ENCODE measurements at places on chromosomes 7 and 10.

DNA sequence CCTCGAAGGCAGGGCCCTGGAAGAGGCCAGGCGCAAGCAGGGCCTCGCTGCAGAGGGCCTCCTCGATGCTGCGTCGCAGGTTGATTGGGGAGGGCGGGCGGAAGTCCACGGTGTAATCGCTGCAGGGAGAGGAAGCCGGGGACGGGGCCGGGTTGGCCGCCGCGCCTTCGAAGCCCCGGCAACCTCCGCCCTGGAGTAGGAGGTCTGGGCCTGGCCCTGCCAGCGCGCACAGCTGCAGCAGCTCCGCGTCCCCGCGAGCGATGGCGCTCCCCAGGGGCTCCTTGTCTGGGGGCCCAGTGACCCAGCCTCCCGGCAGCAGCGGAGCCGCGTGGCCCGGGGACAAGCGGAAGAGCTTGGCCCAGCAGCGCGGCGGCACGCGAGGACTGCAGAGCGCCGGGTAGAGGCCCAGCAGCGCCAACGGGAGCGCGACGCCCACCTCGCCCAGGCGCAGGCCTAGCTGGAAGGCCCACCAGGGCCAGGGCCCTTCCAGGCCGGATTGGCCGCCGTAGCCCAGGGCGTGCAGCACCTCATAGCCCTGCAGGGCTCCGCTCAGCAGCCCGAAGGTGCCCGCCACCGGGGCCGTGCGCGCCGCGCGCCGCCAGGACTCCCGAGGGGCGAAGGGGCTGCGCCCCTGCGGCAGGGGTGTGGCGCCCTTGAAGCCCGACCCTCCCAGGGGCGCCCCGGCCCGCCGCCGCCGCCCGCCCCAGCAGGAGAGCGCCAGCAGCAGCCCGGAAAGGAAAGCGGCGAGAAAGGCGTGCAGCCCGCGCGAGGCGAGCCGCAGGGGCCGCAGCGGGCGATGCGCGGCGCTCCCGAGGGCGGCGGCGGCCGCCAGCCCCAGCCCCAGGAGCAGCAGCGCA lies 7.8 kb upstream of the RBM28 start:
- no peak for DNase-seq

GRCh38 chr10:13337827-13338196 lies 10.3 kb downstream of the SEPHS1 start:
- DNase-seq: no peak

- no peak for DNase-seq
These were observed 3.4 kb upstream of the SMARCD3 start for GRCh38 chr7:151251689-151252560.

- no peak for DNase-seq
These were observed 105.5 kb upstream of the ZNF438 start for GRCh38 chr10:31136930-31137885.

DNA sequence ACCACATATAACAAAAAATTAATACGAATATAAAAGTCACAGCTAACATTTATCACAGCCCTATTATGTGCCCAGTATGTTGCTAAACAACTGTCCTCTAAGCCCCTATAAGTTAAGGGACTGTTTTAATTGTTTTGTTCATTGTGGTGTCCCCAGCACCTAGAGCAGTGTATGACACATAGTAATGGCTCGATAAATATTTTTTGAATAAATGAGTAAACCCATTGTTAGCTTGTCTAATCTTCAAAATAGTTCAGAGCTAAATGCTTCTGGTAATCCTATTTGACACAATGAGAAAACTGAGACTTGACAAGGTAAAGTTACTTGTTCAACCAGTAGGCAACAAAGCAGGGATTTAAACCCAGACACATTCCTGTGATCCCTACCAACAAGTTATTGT lies 78.4 kb upstream of the NEUROD6 start:
- no peak for DNase-seq

GRCh38 chr10:76333796-76334195 lies 902.4 kb downstream of the LRMDA start:
- no peak for DNase-seq

GRCh38 chr10:124227055-124227975 lies 133.9 kb upstream of the CHST15 start:
- no peak for DNase-seq

DNA sequence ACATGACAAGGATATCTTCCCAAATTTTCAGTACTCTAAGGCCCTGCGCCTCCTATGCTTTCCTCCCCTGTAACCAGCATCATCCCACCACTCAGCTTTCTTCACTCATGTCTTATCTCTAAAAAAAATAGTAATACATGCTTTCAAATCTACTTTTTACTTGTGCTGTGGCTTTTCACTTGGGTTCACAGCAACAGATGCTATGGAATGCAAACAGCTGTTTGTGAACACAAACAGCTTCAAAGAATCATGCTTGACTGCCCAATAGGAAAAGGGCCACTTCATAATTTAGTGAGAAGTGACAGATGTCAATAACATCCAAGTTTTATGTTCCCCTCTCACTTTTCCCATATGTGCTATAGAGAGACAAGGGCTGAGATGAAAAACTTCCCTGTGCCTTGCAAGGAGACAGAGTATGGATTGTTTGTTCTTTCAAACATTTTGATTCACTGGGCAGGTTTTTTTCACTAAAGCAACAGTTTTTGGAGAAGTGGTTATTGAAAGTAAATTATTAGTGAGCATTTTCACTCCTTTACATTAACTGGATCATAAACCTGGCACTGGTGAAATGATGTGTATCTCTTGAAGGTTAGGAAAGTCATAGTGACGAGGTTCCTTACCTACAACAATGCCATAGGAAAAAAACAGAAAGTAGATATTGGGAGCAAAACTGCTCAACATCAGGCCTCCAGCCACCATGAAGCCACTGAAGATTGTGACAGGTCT lies 37.3 kb downstream of the SLC16A9 start:
- DNase-seq: no peak

DNA sequence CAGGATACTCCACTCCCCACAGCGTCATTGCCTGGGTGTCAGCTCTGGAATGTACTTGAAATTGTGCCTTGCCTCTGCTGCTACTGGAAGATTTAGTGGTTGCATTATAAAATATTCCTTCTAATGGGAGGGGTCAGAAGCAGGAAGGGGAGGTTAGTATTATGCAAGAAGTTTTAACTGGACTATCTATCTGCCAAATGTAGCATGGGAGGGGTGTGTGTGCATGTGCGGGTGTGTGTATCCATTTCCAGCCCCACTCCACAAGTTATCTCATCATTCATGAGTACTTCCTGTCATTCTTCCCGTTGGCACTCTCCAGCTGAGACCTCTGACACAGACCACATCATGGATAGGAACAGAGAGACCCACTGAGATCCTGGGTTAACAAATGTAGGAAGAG lies 13.4 kb downstream of the MBL2 start:
- no peak for DNase-seq

DNA sequence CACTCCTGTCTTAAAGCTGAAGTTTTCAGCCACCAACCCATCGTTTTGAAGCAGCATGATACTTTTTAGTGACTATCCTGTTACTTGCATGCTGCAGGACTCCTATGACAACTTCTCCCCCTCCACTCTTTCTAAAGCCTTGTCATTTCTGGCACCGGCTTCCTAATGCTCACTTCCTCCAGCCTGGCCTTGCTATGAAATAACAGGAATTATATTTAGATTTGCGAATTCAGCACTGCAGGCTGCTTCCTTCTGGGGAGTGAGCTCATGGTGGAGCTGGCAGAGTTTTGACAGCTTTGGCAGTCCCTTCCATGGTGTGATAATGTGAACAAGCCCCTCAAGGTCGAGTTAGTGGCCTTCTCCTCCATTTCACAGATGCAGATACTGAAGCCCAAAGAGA lies 13.4 kb downstream of the BLNK start:
- no peak for DNase-seq

- DNase-seq: no peak
These were observed 432.7 kb downstream of the DPP6 start for GRCh38 chr7:154484943-154485342.

- no peak for DNase-seq
These were observed 1.9 kb upstream of the SGMS1 start for GRCh38 chr10:50625649-50626132.

DNA sequence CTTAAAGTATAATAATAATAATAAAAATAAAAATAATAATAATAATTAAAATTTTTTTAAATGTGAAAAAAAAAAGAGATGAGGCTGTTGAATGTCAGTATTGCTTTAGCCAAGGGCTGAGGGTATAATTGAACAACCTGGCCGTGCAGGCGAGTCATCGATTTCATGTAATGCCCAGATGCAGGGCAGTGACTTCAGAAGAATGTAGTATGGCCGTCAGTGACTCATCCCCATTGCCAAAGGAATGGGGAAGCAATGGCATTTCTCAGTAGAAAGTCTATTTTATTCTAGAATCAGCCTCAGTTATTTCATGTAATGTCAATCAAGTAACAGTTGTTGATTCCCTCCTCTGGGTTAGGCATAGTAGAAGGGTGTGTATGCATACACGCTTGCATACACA lies 516.4 kb downstream of the GLRX3 start:
- DNase-seq: no peak

DNA sequence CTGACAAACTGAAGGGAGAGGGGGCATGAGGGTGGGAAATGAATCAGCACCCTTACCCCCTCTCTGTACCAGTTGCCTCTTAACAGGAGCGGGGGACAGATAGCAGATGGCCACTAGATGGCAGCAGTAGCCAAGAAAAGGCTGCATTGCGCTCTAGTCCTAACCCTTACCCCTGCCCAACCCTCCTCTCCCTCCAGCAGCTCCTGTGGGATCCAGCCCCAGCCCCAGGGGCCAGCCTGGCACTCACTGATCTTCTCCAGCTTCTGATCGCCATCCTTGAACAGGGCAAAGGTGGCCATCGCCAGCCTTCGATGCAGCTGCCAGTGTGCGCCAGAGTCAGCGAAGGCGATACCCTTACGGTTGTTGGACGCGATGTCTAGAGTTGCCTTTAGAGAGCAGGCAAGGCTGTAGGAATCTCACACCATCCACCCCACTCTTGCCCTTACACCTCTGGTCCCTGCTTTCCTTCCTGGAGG lies 2.2 kb downstream of the CYP17A1 start:
- DNase-seq: peak; percentile 56

DNA sequence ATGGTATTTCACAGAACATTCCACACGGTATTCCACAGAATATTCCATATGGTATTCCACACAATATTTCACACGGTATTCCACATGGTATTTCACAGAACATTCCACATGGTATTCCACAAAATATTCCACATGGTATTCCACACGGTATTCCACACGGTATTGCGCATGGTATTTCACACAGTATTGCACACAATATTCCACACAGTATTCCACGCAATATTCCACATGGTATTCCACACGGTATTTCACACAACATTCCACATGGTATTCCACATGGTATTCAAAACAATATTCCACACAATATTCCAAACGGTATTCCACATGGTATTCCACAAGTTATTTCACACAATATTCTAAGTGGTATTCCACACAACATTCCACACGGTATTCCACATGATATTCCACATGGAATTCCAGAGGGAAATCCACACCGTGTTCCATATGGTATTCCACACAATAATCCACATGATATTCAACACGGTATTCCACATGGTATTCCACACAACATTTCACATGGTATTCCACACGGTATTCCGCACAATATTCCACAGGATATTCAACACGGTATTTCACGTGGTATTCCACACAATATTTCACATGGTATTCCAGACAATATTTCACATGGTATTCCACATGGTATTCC lies 136.7 kb upstream of the CHST15 start:
- no peak for DNase-seq

DNA sequence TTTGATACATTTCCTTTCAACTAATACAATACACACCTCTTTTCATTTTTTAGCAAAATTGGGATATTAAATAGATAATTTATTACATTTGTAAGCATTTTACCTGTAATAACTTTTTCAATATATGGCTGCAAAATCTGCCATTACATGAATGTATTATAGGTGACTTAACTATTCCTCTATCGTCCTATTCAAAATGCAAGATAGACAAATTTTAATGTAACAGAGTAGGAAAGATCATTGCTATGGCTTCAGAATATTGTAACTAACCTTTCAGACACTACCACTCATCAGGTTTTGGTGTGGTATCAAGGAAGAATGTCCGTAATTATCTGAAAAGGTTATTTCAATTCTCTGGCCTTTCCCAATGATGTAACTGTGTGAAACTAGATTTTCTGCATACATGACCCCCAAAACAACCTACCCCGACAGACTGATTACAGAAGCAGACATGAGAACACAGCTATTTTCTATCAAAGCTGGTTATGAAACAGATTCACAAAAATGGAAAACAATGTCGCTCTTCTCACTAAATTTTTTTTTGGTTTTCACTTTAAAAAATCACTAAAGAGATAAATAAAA lies 211.2 kb downstream of the FAM107B start:
- no peak for DNase-seq

GRCh38 chr7:150769768-150770167 lies 30.4 kb downstream of the TMEM176B start:
- no peak for DNase-seq

GRCh38 chr7:49579408-49579807 lies 194.0 kb upstream of the VWC2 start:
- no peak for DNase-seq

DNA sequence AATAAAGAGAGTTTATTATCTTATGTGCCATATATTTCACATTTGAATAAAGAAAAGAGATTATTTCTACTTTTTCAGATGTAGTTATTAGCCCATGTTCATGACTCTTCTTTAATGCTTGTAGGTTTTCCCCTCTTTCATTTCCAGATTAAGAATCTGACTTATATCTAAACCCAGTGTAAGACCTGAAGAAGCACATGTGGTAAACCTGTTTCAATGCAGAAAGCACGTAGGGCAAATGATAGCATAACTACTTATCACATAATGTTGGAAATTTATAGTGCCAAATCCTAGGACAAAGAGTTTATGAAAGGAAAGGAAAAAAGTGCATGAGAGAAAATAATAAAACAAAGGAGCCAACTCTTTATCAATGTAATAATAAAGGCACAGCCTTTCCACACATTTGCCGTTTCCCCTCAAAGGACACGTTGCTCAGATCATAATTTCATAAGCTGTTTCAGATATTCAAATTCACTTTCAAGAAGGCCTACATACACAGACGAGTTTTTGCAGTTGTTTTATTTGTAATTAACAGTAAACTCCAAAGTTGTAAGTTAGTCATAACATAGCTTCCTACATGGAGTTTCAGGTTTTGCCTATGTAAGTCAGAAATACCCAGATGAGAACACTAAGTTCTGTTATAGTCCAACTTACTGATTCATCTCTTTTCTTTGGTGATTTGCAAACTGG lies 88.8 kb upstream of the MDFIC start:
- DNase-seq: no peak

Measured in SW 1271 (cell line).